ENCODE measurements at places on chromosomes 2 and 18.

DNA sequence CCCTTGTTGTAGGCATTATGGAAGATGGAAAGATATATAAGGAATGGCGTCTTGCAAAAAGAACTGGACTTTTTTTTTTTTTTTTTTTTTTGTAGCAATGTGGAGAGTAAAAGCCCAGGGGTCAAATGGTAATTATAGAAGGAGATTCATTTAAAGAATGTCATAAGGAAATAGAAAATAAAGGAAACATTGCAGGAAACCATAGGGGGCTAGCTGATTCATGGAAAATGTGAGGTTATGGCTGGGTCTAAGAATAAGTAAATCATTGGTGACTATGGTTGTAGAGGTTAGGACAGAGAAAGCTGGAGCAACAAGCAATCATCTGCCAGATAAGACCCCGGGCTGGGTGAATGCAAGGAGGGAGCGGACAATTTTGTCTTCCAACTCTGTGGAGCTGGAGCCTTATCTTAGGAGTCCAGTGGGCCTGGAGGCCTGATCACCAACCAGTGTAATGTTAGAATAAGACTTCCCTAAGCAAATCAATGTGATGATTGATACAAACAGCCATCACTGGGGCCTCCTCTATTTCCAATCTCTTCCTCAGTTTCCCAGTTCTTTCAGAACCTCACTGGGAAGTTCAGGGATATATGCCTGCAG lies 201.2 kb upstream of the TNP1 start:
- DNase-seq = no peak

DNA sequence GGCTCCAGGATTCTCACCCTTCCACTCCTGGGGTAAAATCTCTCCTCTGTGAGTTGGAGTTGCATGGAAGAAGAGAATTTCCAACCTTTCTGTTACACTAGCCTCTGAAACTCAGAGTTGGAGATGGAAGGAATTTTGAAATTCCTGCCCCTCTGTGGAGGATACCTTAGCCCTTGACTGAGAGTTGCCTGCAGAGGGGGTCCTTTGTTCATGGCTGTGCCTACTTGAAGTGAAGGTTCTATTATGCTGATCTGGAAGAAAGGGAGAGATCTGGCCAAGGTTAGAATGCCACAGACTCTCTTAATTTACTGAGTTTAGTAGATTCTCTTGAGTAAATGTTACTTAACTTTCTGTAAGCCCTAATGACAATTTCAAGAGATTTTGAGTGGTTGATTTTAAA lies 626.6 kb upstream of the GYPC start:
- DNase-seq = no peak

GRCh38 chr2:38171208-38171855 lies 95.4 kb upstream of the CYP1B1 start:
- DNase-seq = no peak

DNA sequence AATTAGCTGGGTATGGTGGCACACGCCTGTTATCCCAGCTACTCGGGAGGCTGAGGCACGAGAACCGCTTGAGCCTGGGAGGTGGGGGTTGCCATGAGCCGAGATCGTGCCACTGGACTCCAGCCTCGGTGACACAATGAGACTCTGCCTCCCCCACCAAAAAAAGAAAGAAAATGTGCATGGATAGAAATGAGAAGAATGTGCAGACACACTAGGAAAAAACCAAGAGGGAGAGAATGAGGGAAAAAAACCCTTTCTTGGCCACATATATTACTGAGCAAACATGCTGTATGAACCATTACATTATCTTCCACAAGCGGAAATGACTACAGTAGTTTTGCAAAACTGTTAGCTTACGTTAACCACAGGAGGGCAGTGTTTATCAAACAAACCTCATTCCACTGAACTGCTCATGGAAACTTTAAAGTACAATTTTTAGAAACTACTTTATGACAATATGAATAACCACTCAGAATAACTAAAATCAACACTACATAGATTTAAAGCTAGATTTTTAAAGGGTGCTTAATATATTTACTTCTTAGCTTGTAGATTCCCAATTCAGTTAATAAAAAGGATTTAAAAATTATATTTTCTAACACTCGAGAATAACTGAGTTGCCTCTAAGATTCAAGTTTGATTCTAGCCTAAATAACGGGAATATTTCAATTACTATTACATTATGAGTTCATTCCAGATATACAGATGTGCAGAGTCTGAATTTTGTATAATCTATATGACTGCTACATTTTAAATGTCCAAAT lies 26.4 kb downstream of the ASXL2 start:
- DNase-seq = no peak

DNA sequence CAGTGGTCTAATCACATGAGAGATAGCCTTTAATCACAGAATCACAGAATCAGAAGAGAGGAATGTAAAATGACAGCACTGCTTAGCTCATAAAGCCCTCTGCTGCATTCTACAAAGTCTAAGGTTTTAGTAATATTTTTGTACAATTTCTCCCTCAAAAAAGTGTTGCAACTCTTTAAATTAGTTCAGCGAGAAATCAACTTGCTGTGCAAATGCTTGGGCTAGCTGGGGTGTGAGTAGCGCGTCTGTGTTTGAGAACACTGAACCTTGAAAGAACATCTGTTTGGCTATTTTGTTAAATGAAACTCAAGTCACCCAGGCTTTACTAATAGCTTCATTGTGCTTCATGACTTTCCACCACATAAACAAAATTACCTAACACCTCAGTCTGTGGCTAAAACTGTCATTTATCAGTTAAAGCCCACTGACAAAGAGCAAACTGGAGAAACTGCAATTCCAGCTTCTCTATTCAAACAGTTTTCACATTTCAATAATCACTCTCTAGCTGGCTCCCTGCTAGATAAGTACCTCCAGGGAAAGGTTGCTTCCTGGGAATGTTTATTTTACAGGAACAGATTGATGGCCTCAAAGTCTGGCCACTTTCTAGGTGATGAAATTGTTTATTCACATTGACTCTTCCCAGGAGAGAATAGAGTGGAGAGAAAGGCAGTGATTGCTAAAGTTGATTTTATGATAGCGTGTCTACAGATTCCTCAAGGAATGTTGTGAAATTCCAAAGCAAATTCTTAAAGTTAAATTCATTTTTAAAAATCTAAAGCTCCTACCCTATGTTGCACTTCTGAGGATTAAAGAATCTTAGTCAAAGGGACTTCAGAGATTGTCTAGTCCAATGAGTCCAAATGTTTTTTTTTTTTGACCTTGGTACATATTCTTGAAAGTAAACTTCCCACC lies 36.0 kb upstream of the STAT1 start:
- DNase-seq = no peak

GRCh38 chr2:153214337-153214736 lies 264.2 kb downstream of the RPRM start:
- no peak for DNase-seq

GRCh38 chr2:75920859-75921551 lies 210.3 kb upstream of the GCFC2 start:
- no peak for DNase-seq

DNA sequence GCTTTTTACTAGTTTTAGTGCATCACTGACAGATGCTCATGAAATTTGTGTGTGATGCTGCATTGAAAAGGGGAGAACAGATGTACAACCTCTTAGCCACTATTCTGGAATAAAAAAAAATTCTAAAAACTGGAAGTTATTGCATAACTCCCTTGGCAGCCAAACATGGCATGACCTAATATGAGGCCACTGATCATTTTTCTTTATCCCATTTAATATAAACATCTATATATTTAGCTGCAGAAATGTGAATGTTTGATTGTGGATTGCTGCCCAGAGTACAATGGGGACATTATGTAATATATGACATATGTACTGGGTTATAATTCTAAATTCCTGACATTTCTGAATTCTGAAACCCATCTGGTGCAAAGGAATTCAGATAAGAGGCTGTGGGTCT lies 86.5 kb downstream of the CDCA7 start:
- no peak for DNase-seq

DNA sequence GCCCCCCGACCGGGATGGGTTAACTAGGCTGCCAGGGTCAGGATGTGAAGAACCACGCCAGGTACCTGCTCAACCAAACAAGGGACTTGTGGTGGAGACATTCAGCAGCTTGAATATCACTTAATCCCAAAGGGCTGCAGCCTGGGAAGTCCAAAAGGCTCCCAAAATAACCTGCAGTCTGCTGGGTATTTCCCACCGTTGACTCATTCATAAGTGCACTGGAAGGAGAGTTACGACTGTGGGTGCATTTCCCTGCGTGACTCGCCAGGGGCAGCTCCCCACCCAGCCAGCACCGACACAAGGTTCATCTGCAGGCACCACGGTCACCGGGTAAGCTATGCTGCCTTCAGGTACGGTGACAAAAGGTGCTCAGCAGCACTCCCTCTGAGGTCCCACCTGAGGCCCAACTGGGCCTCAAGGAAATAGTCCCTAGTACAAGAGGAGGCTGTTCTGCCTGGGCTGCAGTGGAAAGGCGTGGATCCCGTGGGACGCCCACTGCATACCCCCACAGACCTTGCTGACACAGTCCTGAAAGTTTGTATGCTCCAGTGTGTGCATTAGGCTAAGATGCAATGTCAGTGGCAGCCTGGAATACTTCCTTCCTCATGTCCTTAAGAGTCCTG lies 86.5 kb downstream of the UXS1 start:
- DNase-seq = no peak

- no peak for DNase-seq
These were observed 118.6 kb upstream of the ATP8B1 start for GRCh38 chr18:57921708-57922107.

- DNase-seq = no peak
These were observed 363.8 kb downstream of the LRP1B start for GRCh38 chr2:141767051-141767450.

DNA sequence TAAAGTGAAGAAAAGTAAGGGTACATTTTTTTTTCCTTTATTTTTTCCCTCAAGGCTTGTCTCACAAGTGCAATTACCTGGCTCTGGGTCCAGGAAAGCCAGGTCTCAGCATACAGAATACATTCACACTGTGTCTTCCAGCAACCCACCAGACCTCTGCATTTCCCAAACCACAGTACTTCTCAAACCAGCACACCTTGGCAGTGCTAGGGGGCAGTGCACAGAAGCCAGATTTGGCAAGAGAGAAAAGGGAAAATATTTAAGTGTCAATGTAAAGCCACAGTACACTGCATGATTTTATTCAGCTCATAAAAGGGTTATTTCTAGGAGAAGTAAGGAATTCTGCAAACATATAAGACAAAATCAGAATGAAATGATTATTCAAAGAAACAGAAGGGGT lies 172.8 kb downstream of the NRXN1 start:
- no peak for DNase-seq

GRCh38 chr18:73826098-73826497 lies 321.5 kb downstream of the FBXO15 start:
- DNase-seq = no peak

DNA sequence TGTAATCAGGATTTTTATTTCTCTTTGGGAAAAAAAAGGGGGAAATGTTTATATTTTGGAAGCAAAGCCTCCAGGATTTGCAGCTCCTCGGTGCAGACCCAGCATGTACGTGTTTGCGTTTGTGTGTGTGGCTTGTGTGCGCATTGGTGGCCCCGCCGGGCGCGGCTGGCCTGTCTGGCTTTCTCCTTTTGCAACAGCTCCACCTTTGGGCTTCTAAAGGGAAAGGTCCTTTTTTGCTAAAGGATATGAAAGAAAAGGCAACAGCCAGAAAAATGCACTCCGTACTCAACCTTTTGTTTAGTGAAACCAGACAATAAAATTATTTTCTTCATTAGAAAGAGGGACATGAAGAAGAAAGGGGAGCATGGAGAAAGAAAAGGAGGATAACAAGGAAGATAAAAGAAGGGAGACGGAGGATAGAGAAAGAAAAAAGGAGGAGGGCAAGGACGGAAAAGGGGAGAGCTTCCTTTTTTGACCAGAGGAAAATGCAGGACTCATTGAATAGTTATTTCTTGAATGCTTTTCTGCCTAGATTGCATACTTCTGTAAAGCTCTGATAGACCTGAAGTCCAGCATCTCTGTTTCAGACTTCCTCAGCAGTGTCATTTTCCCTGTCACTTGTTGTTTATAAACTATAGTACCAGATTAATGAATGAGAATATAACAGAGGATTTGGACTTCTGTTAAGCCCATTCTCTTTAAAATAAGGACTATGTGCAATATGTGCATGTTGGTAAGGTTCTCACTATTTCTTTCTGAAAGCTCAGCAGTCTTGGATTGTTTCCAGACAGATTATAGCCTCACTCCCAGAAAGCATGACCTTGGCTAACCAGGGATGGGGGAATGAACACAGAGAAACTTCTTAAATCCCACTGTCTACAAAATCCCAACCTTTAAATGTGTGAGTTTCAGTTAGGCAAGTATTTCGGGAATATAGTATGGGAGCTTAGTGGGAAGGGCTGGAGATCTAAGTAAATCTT lies 563.1 kb upstream of the PIK3C3 start:
- DNase-seq = no peak

- DNase-seq = no peak
These were observed 336.3 kb upstream of the CDH7 start for GRCh38 chr18:65414501-65414900.

DNA sequence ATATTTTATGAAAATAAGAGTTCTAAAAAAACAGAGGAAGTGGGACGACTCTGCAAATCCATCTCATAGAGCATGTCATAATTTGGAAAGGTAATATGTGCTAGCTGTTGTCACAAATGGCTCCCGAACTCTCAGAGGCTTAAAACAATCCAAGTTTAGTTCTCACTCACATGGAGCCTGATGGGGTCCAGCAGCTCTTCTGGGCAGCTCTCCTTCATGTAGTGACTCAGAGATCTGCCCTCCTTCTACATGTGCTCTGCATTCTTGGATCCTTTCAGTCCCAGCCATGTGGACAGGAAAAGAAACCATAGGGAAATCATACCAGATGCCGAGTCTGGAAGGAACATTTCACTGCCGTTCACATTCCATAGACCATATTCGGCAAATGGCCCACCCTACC lies 180.1 kb upstream of the APCDD1 start:
- no peak for DNase-seq

DNA sequence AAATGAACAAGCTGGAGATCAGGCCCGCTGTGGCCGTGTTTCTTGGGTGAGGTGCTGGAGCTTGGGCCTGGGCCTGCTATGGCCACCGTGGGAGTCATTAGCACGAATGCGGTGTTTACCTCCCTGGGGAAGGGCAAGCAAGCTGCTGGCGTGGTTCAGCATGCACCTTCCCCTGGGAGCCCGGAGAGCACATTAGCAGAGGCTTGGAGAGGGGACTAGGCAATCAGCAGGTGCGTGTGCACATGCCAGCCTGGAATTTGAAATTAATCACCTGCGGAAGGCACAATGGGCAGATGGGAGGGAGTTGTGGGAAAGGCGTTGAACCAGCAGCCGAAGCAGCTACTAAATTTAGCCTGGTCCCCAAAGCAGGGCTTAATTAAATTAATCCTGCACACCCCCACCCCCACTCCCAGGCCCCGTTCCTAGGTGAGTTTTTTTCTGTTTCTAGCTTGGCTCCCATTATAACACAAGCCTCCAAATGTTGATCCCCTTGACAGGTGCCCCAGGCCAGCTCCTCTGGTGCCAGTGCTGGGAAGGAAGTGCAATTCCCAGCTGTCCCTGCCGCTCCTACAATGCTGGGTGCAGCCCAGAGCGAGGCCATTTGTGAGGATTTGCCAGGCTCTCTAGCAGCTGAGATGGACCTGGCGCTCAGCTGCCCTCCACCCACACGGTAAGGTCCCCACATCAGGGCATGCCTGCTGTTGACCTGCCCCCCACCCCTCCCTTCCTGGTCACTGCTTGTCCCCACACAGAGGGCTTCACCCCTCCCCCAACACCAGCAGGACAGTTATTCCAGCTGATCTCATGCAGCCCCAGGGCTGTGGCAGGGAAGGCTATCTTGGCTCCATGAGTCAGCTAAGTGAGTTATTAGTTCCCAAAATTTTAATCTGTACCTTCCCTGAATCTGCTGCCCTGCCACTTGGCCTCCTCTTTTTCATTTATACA lies 115.0 kb downstream of the ZBTB7C start:
- no peak for DNase-seq

Data from activated naive CD8-positive, alpha-beta T cell treated with anti-CD3 and anti-CD28 coated beads, Interleukin-2, amount 10 ng/mL, durations not matched to agents 7 days and 5 days (primary cell).